ENCODE measurements at places on chromosomes 3 and 15.

DNA sequence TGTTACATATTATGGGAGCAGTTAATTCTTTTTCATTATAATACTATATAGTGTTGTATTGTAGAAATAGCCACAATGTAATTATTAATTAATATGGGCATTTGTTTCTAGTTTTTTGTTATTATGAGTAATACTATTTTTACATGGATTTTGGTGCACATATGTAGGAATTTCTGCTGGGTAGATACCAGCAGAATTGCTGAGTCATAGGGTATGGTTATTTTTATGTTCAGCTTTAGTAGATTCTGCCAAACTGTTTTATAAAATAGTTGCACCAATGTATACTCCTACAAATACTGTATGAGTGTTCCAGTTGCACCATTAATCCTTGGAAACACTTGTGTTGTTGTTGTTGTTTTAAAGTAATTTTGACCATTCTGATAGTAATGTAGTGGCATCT lies 91.5 kb downstream of the SH3GL3 start:
- no peak for DNase-seq
- no peaks in the 10 kb centered on the region for H3K36me3 ChIP-seq
- H3K27me3 ChIP-seq = no peaks in the 10 kb centered on the region
- H3K4me1 ChIP-seq = no peaks in the 10 kb centered on the region
- no peak overlapping the region for H3K4me3 ChIP-seq
- no peak overlapping the region for H3K27ac ChIP-seq

- no peaks in the 10 kb centered on the region for H3K36me3 ChIP-seq
- no peak overlapping the region for H3K4me3 ChIP-seq
- H3K27me3 ChIP-seq = no peaks in the 10 kb centered on the region
These were observed 224.8 kb downstream of the FAM43A start for GRCh38 chr3:194910414-194910984.

- no peak overlapping the region for H3K27ac ChIP-seq
- no peak for DNase-seq
- H3K27me3 ChIP-seq = no peaks in the 10 kb centered on the region
- H3K4me1 ChIP-seq = peaks cover 8% of the 10 kb centered on the region
- no peak overlapping the region for H3K4me3 ChIP-seq
These were observed 104.9 kb downstream of the AQP9 start for GRCh38 chr15:58243070-58243469.

GRCh38 chr15:60651101-60651500 lies 172.2 kb upstream of the ICE2 start:
- no peak overlapping the region for H3K4me3 ChIP-seq
- H3K36me3 ChIP-seq = no peaks in the 10 kb centered on the region
- no peaks in the 10 kb centered on the region for H3K27me3 ChIP-seq
- no peak for DNase-seq
- no peaks in the 10 kb centered on the region for H3K4me1 ChIP-seq

- H3K4me3 ChIP-seq = no peak overlapping the region
- no peaks in the 10 kb centered on the region for H3K27me3 ChIP-seq
- peaks cover 15% of the 10 kb centered on the region for H3K36me3 ChIP-seq
- DNase-seq = no peak
- no peak overlapping the region for H3K27ac ChIP-seq
- H3K4me1 ChIP-seq = no peaks in the 10 kb centered on the region
These were observed 33.3 kb downstream of the MAPK6 start for GRCh38 chr15:52052066-52052935.

DNA sequence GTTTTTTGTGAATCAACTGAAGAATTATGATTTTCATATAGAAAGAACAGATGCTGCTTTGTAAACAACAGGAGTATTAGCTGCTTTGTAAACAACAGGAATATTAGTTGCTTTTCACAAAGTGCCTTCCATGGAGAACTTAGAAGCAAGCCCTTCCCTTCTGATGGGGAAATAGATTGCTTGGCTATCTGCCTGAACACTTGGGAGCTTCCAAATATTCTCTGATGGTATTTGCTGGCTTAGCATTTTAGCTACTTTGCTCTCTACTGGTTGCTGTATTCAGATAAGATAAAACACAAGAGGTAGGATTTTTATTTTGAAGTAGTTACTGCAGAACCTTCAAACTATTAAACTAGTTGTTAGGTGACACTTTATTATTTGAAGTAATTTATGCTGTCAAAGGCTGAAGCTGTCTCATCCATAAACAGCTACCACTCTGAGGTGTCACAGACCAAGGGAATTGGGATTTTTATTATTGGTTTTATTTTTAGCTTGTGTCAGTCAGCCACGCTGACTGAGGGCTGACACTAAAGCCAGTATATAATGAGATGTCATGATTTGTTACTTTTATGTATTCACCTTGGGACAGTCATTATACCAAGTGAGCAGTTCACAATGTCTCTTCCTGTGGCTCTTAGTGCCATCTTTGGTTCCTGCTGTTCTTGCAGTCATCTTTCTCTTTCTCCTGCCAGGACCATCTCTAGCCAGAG lies 50.0 kb downstream of the ZIC1 start:
- no peaks in the 10 kb centered on the region for H3K36me3 ChIP-seq
- no peaks in the 10 kb centered on the region for H3K27me3 ChIP-seq
- DNase-seq = no peak
- H3K4me3 ChIP-seq = no peak overlapping the region
- no peak overlapping the region for H3K27ac ChIP-seq

DNA sequence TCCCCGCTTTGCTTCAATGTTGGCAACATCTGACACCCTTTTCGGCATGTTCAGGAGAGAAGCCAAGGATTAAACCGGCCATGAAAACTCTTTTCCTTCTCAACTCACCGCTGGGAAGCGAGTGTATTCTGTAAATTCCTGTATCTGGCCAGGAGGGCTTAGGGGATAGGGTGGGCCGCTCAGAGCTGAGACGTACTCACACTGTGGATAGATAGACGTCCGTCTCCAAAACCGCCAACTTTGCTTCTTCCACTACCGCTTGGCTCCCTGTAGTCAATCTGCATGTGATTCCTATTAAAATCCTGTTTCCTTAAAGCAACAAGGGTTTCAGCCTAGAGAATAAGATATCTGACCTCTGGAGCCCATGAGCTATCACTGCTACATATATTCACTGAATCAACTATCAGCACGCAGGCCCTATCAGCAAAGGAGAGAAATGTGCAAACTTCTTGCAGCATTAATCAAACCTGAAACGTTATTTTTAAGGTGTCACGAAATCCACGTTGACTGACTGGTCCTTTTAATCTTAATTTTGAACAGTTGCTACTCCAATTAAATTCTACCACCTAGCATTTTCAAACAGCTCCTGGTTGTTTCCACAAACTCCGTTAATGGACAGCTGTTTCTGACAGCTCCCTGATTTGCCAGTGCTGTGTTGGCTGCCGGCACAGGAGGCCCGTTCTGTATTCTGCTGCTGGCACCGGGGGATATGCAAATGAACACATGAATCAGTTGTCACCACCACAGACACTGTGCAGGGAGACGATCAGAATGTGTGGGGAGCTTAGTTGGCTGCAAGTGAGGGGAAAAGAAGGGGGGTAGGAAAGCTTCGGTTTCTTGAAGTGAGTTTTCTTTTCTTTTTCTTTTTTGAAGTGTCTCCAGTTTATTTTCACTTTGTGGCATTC lies 438.9 kb upstream of the ARRDC4 start:
- no peak overlapping the region for H3K4me3 ChIP-seq
- H3K27me3 ChIP-seq = no peaks in the 10 kb centered on the region
- no peaks in the 10 kb centered on the region for H3K36me3 ChIP-seq
- no peaks in the 10 kb centered on the region for H3K4me1 ChIP-seq
- no peak overlapping the region for H3K27ac ChIP-seq
- no peak for DNase-seq

- DNase-seq = no peak
- no peaks in the 10 kb centered on the region for H3K4me1 ChIP-seq
- no peak overlapping the region for H3K27ac ChIP-seq
These were observed 57.1 kb upstream of the POU1F1 start for GRCh38 chr3:87333393-87333892.

- H3K4me1 ChIP-seq = no peaks in the 10 kb centered on the region
- no peaks in the 10 kb centered on the region for H3K36me3 ChIP-seq
- no peak for DNase-seq
- no peak overlapping the region for H3K4me3 ChIP-seq
These were observed 38.1 kb upstream of the LEKR1 start for GRCh38 chr3:156787926-156788663.

- H3K4me1 ChIP-seq = no peaks in the 10 kb centered on the region
- H3K27ac ChIP-seq = no peak overlapping the region
These were observed 603 bp upstream of the PYDC2 start for GRCh38 chr3:191460360-191460759.

DNA sequence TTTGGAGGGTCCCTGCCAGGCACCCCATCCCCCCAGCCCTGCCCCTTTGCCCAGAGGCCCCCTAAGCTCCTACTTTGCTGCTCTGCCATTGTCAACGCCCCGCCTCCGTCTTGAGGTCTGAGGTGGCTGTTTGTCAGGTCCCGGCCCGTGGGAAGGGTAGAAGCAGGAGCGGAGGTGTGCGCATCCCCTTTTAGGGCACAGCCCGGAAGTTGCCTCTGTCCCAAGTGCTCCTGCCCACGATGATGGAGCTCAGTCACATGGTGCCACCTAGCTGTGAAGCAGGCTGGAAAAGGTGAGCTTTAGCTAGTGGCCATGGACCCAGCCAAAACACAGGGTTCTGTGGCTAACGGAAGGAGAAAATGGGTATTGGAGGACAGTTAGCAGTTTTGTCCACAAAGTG lies 28.5 kb upstream of the LCTL start:
- H3K4me1 ChIP-seq = no peaks in the 10 kb centered on the region
- H3K4me3 ChIP-seq = no peak overlapping the region
- no peaks in the 10 kb centered on the region for H3K36me3 ChIP-seq
- H3K27ac ChIP-seq = no peak overlapping the region
- no peak for DNase-seq
- H3K27me3 ChIP-seq = no peaks in the 10 kb centered on the region

GRCh38 chr3:113594066-113594465 lies 61.7 kb downstream of the SIDT1 start:
- no peak overlapping the region for H3K4me3 ChIP-seq
- H3K36me3 ChIP-seq = no peaks in the 10 kb centered on the region
- H3K4me1 ChIP-seq = no peaks in the 10 kb centered on the region
- no peak overlapping the region for H3K27ac ChIP-seq

- H3K4me3 ChIP-seq = no peak overlapping the region
- no peak for DNase-seq
- H3K27me3 ChIP-seq = no peaks in the 10 kb centered on the region
- H3K4me1 ChIP-seq = no peaks in the 10 kb centered on the region
- H3K27ac ChIP-seq = no peak overlapping the region
These were observed 54.2 kb downstream of the PIK3R4 start for GRCh38 chr3:130692455-130692854.

- no peaks in the 10 kb centered on the region for H3K4me1 ChIP-seq
- H3K4me3 ChIP-seq = no peak overlapping the region
- H3K36me3 ChIP-seq = no peaks in the 10 kb centered on the region
- H3K27me3 ChIP-seq = no peaks in the 10 kb centered on the region
- DNase-seq = no peak
These were observed 345.8 kb upstream of the ADAMTS9 start for GRCh38 chr3:65033576-65033975.

DNA sequence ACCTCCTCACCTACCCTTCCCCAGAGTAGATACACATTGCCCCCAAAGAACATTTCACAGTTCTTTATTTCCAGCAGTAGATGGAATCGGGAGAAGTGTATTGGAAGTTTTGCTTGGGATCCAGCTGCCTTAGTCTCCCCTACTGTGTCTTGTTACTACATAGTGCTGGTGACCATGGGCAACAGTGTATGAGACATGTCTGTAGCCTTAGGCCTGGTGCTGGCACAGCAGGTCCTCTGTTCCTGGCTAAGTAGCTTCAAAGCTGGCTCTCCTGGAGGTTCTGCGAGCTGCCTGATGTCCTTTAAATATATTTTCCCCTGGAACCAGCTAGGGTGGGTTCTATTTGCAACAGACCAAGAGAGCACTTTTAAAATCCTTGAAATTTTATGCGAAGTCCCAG lies 174.7 kb downstream of the THSD4 start:
- H3K4me3 ChIP-seq = no peak overlapping the region
- no peaks in the 10 kb centered on the region for H3K36me3 ChIP-seq
- no peaks in the 10 kb centered on the region for H3K27me3 ChIP-seq
- no peaks in the 10 kb centered on the region for H3K4me1 ChIP-seq
- no peak for DNase-seq

DNA sequence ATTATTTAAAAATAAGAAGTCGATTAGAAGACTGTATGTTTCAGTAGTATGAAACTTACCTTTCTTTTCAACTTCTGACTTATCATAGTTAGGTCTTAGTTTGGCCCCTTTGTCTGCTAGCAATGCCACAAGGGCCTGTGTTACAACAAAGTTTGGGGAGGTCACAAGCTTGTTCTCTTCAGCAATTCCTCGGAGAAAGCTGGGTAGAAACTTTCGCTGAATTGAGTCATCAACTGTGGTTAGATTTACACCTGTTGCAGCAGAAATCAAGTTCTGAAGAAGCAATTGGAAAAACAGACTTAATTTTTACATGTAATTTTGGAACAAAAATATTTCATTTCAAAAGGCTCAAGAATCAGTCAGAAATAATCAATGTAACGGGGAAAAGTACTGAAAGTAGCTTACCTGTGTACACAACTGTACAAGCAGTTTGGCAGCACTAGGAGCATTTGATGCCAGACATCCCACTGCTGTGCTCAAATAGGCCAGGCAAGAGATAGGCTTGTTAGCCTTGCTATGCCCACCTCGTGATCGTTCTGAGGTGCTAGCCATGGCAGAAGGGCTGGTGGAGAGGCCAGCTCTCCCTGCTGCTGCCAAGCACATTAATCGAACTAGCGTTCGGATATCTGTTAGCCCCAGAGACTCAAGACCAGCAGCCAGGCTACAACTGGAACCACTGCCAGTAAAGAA lies 58.6 kb downstream of the FBXL22 start:
- no peaks in the 10 kb centered on the region for H3K4me1 ChIP-seq
- DNase-seq = no peak
- no peak overlapping the region for H3K4me3 ChIP-seq
- no peak overlapping the region for H3K27ac ChIP-seq
- H3K27me3 ChIP-seq = no peaks in the 10 kb centered on the region

DNA sequence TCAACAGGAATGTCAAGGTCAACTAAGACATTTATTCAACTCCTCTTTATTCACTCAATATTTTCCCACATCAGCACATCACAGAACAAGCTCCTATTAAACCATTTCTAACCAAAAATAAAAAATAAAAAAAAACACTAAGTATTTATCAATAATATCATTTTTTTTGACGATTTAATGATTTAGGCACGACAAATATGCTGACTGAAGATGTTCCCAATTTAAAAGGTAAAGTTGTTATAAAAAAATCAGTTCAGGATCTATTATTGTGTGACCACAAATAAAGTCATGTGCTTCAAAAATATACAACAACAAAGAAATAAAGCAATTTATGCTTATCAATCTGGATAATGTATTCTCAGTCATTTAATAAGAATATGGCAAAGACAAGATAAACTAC lies 16.2 kb downstream of the DPH6 start:
- no peak for DNase-seq
- no peaks in the 10 kb centered on the region for H3K36me3 ChIP-seq
- no peak overlapping the region for H3K4me3 ChIP-seq
- no peaks in the 10 kb centered on the region for H3K4me1 ChIP-seq
